ENCODE measurements at places on chromosomes 7 and 10.

DNA sequence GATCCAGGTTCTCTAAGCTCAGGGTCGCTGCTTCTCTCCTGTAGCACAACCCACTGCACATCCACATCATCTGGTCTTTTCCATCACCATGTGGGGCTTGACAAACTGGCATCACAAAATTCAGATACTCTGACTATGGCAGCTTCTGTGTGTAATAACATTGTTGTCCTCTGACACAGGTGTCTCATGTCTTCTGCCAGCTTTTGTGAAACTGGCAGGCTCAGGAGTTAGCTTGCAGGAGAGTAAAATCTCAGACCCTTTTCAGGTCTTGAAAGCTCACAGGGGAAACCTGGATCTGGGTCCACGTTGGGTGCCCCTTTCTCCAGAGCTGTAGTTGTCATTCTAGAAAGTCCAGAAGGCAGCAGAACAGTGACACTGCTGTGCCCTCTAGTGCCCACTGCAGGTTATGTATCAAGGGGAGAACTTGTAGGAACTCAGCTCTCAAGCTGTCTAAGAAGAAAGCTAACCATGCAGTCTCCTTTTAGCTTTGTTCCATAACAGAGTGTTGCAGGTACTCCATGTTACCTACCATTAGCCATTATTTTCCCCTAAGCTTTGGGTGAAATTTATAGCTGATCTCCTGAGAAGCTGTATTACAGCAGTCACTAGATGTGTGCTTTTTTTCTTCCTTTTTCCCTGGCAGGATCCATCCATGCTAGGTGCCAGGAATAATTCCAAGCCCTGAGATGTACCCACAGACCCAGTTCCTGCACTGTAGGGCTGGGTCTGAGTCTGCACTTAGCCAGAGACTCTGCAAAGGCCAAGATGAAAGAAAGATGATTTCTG, 102.7 kb downstream of the ZNF248 start:
- no peak for DNase-seq

DNA sequence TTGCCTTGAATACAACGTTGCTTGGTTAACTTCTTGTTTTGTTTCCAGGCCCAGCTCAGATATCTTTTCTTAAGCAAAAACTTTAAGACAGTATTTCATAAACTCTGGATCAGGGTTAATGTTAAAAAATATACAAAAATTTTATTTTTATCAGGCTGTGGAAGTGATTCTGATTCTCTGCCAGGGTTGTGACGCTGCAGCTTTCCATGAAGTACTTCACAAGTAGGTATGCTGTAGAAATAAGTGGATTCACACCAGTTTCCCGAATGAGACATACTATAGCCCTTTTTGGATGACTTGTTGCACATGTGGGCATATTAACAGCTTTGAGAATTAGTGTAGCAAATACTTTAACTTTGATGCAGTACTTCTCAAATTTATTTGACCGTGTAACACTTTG, 70.1 kb downstream of the CDK14 start:
- no peak for DNase-seq

- no peak for DNase-seq
These were observed 834.9 kb downstream of the GRID1 start for GRCh38 chr10:85531706-85532105.

GRCh38 chr10:24496906-24497305, 226.8 kb downstream of the ARHGAP21 start:
- DNase-seq: no peak

GRCh38 chr7:33917661-33918060, 12.3 kb downstream of the BMPER start:
- DNase-seq: no peak

DNA sequence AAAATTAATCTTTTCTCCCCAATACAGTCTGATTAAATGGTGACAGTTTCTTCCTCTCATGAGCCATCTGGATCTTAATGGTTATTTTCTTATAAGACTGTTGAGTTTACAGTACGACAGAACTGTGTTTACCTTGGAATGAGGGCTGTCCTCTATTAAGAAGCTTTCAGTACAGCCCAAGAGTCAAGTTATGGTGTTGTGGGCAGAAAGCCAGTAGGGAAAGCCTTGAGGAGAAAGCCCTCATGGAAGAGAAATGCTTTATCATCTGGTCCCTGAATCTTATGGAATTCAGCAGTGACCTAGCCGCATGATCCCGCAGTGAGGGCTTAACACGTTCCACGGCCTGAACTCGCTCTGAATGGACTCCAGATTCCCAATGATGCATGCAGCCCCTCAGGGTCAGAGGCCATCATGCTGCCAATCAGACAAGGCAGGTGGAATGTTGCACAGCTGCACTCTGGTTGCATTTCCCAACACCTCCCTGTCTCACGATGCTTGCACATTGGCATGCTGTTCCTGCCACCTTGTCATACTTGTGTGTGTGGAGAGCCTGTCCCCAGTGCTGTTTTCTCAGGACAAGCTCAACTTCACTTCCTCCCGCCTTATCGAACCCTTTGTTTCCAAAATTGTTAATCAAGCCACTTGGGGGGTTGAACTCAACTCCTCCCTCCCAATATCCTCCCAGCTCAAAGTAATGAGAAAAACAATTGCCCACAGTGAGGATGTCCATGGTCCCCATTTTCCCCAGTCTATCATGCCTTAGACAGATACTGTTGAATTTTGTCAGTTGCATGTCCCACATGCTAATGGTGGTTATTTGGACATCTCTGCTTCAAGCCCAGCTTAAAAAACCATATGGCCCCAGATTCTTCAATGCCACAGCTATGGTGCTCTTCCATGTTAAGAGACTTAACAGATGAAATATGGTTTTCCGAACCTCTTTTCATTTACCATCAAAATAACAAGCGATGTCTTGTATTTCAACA, 211.1 kb upstream of the TCF7L2 start:
- DNase-seq: peak; percentile 17

DNA sequence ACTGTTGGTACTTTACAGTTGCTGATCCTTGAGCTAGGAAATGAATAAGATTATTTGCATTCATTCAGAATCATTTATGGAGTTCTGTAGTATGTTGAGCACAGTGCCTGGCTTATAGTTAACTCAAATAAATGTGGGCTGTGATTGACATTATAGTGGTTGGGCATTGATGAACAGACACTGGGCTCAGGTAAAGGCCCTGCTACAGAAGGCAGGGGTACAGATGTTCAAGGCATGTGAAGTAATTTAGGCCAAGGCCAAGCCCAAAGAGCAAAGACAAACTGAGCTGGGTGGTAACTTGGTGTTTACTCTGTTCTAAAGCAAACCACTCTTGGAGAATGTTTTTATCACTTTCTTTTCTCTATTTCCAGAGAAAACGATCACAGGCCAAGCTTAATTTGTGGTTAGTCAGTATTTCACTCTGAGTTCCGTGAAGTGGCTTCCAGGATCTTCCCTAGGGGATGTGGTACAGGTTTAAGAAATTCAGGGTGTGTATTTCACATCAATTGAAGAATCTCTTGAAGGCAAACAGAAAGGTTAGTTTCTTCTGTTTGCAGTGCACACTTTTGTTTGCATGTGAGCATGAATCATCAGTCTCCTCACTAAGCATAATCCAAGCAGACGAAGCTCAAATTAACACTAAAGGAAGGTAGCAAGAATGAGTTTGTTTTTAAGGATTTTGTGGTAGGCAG, 113.9 kb upstream of the PRR15 start:
- no peak for DNase-seq

GRCh38 chr7:135160098-135160857, 10.2 kb downstream of the CYREN start:
- peak; percentile 33 for DNase-seq

- no peak for DNase-seq
These were observed 105.8 kb downstream of the THSD7A start for GRCh38 chr7:11726001-11726793.

DNA sequence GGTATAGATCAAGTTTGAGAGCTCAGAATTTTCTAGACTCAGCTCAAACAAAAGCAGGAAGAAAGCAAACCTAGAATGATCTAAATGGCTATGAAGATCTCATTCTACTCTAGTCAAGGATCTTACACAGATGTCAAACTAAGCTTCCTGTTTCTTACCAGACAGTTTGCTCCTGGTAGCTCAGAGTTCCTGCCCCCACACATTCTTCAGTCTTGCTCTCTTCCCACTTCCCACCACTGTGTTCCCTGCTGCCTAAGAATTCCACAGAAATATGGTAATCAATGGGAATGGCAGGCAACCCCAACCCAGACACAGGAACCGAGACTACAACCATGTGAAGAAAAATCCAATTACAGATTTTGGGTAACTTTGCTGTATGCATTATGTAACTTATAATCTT, 133.4 kb upstream of the PTN start:
- peak; percentile 69 for DNase-seq

- no peak for DNase-seq
These were observed 98.6 kb upstream of the PHF14 start for GRCh38 chr7:10875080-10875479.

GRCh38 chr7:85829817-85830432, 643.1 kb upstream of the SEMA3D start:
- DNase-seq: peak; percentile 22

DNA sequence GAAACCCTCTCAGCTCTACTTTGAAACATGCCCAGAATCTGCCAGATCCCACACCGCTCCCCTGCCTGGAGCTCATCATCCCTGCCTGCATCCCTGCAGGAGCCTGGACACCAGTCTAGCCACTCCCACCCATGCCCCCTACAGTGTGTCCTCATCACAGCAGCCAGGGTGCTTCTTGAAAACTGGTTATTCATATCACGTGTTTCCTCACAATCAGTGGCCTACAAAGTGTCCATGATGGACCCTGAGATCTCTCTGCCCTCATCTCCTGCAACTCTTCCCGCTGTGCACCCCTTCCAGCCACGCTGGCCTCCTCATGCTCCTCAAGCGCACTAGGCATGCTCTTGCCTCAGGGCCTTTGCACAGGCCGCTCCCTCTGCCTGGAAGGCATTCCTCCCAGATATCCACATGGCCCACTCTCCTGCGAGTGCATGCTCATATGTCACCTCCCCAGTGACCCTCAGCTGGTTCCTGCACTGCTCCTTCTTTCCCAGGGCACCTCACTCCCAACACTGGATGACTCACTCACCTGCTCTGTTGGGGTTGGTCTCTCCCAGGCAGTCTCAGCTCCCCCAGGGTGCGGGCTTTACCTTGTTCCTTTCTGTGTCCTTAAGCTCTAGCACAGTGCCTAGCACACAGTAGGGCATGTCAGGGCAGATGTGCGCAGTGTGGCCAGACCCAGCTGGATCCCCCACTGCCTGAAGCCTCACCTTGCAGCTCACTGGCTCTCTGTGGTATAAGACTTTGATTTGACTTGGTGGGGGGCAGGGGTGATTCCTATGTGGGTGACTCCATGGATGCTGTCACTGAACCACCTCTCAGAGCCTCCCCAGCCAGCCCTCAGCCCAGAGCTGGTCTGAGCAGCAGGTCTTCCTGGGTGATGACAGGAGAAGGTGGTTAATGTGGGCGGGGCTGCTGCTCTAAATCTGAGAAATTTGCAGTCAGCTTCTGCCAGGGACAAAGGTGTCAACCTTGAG, 37.3 kb downstream of the CDH23 start:
- no peak for DNase-seq

- peak; percentile 27 for DNase-seq
These were observed 23.7 kb downstream of the SRRM3 start for GRCh38 chr7:76225379-76225778.
